HT1080 (cell line): ENCODE measurements at places on chromosomes 3 and 15. TPM values are rescaled to one million over a fixed set of nuclear protein-coding genes. Genes with fewer than 3 reads are reported as not detected.
A peak's percentile ranks its signal among the peaks of the same experiment; 100 is the strongest.

- no peak for DNase-seq
Observed at GRCh38 chr3:174223042-174223441, 636.1 kb upstream of the NAALADL2 start.

- DNase-seq, result peak; percentile 56
Observed at GRCh38 chr15:69576035-69576526, 123.5 kb downstream of the RPLP1 start.

- no peak for DNase-seq
Observed at GRCh38 chr3:61463191-61463590, 98.2 kb upstream of the PTPRG start.

DNA sequence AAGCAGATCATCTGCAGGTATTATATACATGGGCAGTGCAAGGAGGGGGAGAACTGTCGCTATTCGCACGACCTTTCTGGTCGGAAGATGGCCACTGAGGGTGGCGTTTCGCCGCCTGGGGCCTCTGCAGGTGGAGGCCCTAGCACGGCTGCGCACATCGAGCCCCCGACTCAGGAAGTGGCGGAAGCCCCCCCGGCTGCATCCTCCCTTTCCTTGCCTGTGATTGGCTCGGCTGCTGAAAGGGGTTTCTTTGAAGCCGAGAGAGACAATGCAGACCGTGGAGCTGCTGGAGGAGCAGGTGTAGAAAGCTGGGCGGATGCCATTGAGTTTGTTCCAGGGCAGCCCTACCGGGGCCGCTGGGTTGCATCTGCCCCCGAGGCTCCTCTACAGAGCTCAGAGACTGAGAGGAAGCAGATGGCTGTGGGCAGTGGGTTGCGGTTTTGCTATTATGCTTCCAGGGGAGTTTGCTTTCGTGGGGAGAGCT, 639 bp downstream of the MKRN3 start:
- DNase-seq, result peak; percentile 74

DNA sequence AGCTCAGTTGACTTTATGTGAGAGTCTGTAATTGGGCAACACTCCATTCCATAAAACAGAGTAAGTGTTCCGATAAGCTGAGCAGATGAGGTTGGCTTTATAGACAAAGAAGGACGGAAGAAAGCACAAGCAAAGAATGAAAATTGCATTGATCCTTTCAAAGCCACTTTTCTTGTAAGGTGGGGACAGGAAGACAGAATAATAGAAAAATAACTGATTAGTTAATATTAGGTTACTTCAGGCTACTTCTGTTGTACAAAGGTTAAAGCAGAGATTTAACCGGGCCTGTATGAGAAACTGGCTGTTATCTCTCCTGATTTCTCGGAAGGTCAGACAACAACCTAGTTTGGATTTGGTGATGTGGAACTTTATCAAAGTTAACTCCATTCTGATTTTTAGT, 15.5 kb upstream of the GPR160 start:
- no peak for DNase-seq

GRCh38 chr3:54793171-54793570, 134.7 kb downstream of the LRTM1 start:
- no peak for DNase-seq

DNA sequence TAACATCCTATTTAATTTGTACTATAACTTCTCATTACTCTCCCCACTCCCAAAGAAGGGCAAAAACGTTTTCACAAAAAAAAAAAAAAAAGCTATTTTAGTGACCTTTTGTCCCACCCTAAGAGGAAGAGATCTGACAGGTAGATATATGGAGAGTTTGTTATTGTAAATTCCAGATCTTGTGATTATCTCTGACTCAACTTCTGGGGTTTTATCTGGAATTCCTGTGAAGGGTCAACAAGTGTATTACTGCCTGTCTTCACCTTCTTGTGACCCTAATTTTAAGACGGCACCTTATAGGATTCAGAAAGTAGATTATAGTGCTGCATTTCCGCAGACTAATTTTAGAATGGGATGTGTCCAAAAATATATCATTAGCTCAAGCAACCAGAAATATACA, 205.9 kb upstream of the CDIN1 start:
- DNase-seq, result peak; percentile 38

DNA sequence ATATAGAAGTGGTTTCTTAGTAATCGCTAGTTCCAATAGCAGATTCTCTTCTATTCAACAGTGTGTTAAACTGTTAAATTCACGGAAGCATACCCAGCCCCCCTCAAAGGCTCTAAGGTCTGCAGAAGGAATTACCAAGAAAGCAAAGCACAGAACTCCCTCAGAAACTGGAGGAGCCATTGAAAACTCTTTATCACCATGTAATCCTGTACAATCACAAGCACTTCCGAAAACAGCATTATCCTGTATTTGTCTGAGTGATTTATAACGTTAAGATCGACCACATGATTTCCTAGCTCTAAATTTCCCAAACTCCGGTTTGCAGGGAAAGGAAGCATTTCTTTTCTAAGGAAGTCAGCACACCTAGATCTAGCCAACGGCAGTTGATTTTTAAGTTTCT, 20.0 kb downstream of the MYO1E start:
- no peak for DNase-seq

DNA sequence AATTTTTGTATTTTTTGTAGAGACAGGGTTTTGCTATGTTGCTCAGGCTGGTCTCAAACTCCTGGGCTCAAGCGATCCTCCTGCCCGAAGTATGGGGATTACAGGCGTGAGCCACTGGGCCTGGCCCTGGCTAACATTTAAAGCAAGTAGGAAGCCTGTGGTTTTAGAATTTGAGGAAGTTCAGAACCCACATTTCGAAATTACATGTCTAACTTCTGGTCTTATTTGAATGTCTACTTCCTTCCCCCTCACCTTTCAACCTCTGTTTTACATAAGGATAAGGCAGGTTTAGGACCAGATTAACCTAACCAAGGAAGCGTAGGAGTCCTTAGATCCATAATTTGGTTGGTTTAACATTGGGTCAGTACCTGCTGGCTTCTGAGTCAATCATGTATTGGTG, 120.5 kb upstream of the PROK2 start:
- no peak for DNase-seq

DNA sequence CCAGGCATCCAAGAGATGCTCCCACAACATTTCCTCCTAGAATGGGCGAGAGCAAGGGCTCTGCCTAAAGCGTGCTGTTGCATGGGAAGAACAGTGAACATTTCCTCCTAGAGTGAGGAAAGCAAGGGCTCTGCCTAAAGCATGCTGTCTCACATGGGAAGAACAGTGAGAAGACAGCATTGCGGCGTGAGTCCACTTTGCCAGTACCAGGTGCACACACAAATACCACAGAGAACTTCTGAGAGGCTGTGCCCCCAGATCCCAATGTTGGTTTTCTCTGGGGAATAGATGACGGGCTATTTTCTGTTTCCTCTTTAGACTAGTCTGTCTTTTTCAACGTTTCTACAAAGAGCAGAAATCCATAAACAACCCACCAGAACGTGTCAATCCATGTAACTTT, 142.9 kb downstream of the LRRK1 start:
- no peak for DNase-seq

DNA sequence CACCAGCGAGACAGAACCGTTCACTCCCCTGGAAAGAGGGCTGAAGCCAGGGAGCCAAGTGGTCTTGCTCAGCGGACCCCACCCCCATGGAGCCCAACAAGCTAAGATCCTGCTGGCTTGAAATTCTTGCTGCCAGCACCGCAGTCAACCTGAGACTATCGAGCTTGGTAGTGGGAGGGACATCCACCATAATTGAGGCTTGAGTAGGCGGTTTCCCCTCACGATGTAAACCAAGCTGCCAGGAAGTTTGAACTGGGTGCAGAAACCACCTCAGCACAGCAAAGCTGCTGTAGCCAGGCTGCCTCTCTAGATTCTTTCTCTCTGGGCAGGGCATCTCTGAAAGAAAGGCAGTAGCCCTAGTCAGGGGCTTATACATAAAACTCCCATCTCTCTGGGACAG, 151.0 kb downstream of the MBNL1 start:
- DNase-seq, result no peak

DNA sequence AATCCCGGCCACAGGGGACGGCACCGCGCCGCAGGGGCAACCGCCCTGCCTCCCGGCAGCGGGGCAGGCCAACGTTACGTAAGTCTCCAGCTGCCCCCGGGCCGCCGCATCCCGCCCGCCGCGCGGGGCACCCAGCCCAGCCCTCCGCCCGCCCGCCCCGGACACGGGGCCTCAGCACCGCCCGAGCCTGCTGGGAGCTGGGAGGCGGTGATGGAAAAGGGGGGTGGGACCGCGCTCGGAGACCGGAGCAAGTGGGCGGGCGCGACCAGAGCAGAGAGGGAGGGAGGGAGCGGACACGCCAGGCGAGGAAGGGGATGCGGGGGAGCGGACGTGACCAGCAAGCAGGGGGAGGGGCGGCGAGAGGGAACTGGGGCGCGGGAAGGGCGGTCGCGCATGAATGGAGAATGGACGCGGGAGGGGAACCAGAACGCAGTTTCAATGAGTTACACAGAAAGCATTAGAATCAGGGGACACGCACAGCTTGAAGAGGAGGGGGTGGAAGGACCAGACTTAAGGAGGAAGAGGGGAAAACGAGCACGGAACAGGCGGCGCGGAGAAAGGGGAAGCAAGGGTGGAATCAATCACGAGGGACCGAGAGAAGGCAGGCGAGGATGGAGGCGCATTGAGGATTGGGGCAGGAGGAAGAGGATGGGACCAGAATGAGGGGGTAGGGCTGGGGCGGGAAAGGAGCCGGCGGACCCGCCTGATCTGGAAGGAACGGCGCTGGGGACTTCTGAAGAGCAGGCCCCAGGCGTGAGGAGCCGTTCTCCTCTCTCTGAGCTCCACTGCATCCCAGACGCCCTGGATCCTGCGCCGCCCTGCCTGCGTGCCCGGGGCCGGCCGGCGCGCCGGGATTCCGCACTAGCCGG, 559 bp downstream of the PKM start:
- DNase-seq, result peak; percentile 81

- no peak for DNase-seq
Observed at GRCh38 chr3:183734750-183735494, 37.3 kb downstream of the YEATS2 start.

- DNase-seq, result no peak
Observed at GRCh38 chr15:66429117-66429516, 42.4 kb downstream of the MAP2K1 start.

DNA sequence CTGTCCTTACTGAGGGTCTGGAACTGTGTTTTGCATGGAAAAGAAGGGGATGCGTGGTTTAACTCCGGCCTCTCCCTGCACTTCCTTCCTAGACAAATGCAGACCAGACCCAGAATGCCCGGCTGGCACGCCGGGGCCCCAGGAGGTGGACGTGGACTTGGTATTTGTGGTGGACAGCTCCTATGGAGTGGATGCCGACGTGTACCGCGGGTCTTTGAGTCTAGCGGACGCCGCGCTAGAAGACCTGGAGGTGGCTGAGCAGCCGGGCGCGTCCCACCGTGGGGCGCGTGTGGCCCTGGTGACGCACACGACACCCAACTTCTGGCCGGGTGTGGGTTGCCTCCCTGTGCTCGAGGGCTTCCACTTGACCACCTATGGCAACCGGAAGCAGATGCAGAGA, 81.8 kb upstream of the COL6A5 start:
- DNase-seq, result no peak

DNA sequence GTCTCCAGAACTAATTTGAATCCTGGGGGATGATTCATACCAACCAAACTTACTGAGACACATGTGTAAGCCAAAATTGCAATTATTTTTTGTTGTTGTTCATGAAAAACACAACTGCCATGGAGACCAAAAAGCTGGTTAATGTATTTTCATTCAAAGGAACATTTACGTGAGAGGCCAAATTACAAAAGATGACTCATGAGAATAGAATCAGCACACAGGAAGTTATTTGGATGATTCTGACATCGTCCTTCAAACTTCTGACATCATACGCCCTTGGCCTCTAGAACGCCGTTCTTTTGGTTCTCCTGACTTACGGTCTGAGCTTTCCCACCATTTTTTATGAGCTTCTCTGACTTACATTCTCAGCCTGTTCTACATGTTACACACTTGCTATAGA, 3.0 kb upstream of the ZNF280D start:
- DNase-seq, result peak; percentile 64

- DNase-seq, result peak; percentile 62
Observed at GRCh38 chr15:63481105-63481810, 23.1 kb upstream of the USP3 start.

DNA sequence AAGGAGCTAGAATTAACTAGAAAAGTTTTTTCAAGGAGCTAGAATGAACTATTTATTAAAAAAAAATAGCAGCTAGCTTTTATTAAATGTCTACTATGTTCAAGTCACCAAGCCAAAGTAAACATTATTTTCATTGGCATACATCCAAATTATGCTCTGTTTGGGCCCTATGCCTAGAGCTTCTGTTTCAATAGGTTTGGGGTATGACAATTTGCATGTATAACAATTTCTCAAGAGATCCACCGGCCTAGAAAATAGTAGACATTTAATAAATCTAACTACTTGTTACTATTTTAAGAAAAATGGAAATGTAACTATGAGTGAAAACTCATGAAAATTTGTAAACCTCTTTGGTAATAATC, 8.0 kb downstream of the GABRR3 start:
- DNase-seq, result no peak

GRCh38 chr3:161548301-161548700, 51.7 kb downstream of the OTOL1 start:
- DNase-seq, result peak; percentile 55

DNA sequence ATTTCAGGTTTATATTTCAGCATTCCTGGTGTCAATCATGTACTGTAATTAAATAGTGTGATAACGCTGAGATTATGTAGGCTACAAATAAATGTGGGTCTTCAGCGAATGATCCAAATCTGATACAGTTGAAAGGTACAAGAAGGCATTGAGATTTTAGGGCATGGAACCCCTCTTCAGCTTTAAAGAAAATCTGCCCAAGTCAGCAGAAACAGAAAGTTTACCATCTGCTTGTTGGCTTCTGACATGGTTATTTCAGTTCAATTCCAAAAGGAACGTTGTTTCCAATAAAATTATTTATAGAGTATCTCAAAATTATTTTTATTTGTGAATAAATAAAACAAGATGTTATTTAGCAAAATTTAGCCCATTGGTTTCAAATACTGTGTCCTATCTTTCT, 400.2 kb upstream of the RORA start:
- DNase-seq, result no peak

The CTXN2 gene
- total RNA-seq, result not detected in 2 replicates

The EBLN2 gene
- 1.6 and 1.9 TPM in 2 replicates for total RNA-seq

The TM6SF1 gene
- not detected in 2 replicates for total RNA-seq

The MLF1 gene
- 12.0 and 17.7 TPM in 2 replicates for total RNA-seq

The CPLX3 gene
- 0.10 and 0.26 TPM in 2 replicates for total RNA-seq

The HHATL gene
- not detected in 2 replicates for total RNA-seq

The THRB gene
- total RNA-seq, result 0.69 and 1.3 TPM in 2 replicates

The CCK gene
- 1.1 TPM in 1 of 2 replicates, not detected in the other for total RNA-seq

The ROBO1 gene
- total RNA-seq, result 14.2 and 15.1 TPM in 2 replicates

The TNIK gene
- total RNA-seq, result 12.3 and 16.1 TPM in 2 replicates

The FAH gene
- 67.8 and 71.9 TPM in 2 replicates for total RNA-seq
